ENCODE measurements at places on chromosomes 3 and 15. TPM values are rescaled to one million over a fixed set of nuclear protein-coding genes. Genes with fewer than 3 reads are reported as not detected.

GRCh38 chr3:75906555-75907112, 121.3 kb upstream of the ZNF717 start:
- no peak for DNase-seq

DNA sequence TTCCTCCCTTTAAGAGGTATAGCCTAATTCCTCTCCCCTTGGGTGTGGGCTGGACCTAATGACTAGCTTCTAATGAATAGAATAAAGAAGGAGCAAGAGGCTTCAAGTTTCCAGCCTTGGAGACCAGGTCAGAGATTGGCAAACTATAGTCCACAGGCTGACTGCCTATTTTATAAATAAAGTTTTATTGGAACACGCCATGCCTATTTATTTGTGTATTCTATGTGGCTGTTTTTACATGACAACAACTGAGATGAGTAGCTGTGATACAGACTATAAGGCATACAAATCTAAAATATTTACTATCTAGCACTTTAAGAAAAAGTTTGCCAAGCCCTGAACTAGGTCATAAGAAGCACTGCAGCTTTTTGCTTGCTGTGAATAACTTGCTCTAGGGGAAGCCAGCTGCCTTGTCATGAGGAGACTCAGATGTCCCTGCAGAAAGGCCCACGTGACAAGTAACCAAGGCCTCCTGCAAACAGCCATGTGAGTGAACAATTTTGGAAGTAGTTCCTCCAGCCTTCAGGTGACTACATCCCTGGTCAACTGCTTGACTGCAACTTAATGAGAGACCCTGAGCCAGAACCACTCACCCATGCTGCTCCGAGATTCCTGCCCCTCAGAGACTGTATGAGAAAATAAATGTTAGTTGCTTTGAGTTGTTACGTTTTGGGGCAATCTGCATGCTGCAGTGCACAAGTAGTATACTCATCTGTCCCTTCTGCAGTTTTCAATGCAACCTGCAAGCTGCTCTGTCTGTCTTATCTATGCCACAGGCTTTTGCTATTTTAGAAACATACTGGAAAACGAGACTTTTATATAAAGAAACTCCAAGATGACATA, 21.1 kb upstream of the MAP3K13 start:
- DNase-seq, result no peak

DNA sequence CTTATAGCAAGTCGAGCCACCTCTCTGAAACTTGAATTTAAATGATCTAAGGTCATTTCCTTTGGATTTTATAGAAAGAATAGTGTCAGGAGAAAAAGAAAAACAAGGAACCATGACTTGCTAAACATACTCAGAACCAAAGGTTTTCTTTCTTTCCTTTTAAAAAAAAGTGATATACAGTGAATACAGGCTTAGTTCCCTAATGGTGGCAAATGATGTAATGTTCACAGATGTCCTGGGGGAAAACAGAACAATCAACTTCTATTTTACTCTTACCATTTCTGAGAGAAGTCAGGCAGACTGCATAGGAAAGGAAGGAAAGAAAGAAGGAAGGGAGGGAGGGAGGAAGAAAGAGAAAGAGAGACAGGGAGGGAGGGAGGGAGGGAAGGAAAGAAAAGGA, 56.5 kb downstream of the ST6GAL1 start:
- DNase-seq, result no peak

Gene TCAIM
- total RNA-seq, result 17.5 TPM

Gene SH2D7
- total RNA-seq, result not detected

Gene CRYBG3
- total RNA-seq, result 7.2 TPM

Gene DAZL
- not detected for total RNA-seq

Gene FBXO40
- total RNA-seq, result not detected

Gene POLR2H
- 155 TPM for total RNA-seq

Measured in activated T-helper 2 cell treated with anti-CD3 and anti-CD28 coated beads, Interferon-gamma antibody, Interleukin-2, Interleukin-4, amounts not matched to agents 10 μg/mL and 5 μg/mL and 100 μg/mL, durations not matched to agents 14 hours and 24 hours and 36 hours (primary cell).